ENCODE measurements at places on chromosomes 2 and 18. TPM values are rescaled to one million over a fixed set of nuclear protein-coding genes. Genes with fewer than 3 reads are reported as not detected.

The XIRP2 gene
- total RNA-seq, result not detected

The DYSF gene
- total RNA-seq, result 11.1 TPM

The GRB14 gene
- total RNA-seq, result 0.83 TPM

DNA sequence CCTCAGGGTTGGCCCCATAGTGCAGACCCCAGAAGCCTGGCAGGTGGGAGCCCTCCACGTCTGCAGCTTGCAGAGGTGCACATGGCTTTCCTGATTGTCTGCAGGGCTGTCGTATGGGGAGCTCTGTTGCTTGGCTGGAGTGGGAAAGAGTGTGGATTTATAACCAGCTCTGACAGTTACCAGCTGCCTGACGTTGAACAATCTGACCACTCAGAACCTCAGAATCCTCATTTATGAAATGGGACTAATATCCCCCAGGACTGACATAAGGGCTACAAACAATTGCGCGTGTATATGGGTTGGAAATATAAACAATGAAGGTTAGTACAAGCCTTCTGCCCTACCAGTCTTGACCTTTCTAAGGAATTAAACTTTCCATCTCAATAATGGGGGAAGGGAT is 13.9 kb upstream of the PXDN start:
- peaks cover 17% of the 10 kb centered on the region for H3K36me3 ChIP-seq
- no peak overlapping the region for H3K4me3 ChIP-seq
- no peak overlapping the region for H3K27ac ChIP-seq
- no peak for DNase-seq

DNA sequence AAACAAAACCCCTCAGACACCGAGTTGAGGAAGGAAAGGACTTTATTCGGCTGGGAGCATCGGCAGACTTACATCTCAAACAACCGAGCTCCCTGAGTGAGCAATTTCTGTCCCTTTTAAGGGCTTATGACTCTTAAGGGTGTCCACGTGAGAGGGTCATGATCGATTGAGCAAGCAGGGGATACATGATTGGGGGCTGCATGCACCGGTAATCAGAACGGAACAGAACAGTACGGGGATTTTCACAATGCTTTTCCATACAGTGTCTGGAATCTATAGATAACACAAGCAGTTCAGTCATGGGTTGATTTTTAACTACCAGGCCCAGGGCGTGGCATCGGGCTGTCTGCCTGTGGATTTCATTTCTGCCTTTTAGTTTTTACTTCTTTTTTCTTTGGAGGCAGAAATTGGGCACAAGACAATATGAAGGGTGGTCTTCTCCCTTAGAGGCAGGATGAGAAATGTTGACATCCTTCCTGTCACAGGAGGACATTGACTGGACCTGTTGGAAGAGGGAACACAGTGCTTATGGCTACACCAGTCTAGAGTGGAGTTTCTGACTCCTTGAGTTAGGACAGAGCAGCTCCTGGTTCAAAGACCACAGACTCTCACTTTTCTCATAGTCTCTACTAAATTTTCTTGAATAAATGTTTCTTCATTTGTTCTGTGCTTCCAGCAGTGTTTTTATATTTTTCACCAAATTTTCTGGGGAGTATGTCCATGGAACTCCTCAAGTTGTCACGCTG is 35.8 kb downstream of the SPOPL start:
- DNase-seq, result no peak
- peaks cover 1% of the 10 kb centered on the region for H3K27me3 ChIP-seq
- peaks cover 21% of the 10 kb centered on the region for H3K4me1 ChIP-seq

- no peak overlapping the region for H3K4me3 ChIP-seq
- no peaks in the 10 kb centered on the region for H3K4me1 ChIP-seq
- H3K36me3 ChIP-seq, result no peaks in the 10 kb centered on the region
- H3K27ac ChIP-seq, result no peak overlapping the region
Measured at GRCh38 chr2:66596256-66596655, 161.3 kb downstream of the MEIS1 start.
